ENCODE measurements at places on chromosomes 11 and 22.
A peak's percentile ranks its signal among the peaks of the same experiment; 100 is the strongest.

- DNase-seq, result peak; percentile 87
These were observed 29.7 kb upstream of the SORL1-AS1 start for GRCh38 chr11:121482231-121483129.

DNA sequence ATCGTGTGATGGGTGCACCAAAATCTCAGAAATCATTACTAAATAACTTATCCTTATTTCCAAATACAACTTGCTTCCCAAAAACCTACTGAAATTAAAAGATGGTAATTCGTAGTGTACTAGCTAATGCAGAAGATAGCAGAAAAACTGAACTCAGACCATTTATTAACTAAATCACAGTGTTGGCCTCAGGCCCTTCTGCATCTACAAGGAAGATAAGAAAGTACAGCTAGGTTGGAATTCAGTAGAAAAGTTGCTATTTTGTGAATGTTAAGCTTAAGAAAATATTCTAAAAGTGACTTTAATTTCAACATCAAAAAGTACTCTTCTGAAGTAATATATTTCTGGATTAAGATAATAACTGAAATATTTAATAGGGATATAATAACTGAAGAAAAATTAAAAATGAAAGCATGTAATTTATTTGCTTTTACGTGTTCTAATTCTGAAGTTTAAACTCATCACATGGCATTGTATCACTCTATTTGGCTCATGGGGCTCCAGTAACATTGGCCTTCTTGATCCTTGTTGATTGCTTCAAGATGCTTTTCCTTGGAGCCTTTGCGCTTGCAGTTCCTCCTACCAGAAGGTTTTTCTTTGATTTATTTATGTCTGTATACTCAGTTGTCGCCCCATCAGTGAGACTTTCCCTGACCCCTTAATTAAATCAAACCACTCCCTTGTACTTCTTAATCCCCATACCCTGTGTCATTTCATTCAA, 847.9 kb upstream of the ANO3 start:
- DNase-seq, result no peak

DNA sequence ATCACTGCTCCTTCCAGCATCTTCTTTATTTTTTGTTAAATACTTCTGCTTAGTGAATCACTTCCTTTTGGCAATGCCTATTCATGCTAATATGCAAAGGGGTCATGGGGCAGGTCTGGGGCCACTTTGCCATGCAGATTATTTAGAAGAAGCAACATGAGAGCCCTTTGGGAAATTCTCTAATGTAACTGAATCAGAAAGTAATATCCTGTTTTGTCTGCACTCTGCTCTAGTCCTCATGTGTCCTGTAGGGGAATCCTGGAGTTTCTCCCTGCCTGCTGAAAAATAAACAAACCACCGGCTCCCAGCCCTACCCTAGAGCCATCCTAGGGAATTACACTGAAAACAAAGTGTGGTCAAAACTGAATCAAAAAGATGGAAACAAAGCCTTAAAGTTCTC, 176.5 kb upstream of the POU2AF2 start:
- DNase-seq, result no peak

GRCh38 chr22:36068776-36069344, 40.2 kb upstream of the RBFOX2 start:
- DNase-seq, result no peak

DNA sequence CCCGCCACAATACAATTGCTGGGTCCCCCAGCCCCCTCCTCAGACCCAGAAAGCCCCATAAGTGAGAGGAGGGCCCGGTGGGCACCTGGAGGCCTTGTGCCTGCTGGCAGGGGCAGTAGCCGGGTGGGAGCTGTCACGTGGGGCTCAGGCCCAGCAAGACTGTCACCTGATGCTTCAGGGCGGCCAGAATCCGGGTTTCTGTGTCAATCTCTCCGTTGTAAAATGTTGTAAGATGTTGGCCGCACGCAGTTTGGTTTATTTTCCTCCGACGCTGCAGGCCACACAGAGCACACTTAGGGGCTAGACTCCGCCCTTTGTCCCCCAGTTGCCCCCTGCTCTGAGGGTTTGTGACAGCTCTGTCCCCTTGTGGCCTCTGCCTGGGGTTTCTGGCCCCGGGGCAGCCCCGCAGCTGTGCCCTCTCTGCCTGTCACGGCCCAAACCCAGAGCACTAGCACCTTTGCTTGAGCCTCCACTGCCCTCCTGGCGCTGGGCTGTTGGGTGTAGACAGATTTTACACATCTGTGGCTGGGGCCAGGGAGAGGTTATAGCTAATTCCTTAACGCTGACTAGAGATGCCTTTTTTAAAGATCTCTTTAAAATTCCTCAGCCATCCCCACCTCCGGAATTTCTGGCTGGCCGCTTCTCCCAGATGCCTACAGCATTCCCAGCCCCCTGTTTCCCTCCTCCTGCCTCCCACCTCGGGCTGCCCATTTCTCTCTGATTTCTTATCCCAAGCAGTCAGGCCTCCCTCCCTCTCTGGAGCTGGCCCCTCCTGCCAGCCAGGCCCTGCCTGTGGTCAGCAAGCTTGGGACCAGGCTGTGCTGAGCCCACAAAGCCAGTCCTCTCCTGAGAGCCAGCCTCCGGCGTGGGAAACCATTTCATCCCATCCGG, 3.2 kb upstream of the PRR5 start:
- DNase-seq, result no peak

- peak; percentile 21 for DNase-seq
These were observed 1.7 kb downstream of the ZBTB16 start for GRCh38 chr11:114061048-114061680.

DNA sequence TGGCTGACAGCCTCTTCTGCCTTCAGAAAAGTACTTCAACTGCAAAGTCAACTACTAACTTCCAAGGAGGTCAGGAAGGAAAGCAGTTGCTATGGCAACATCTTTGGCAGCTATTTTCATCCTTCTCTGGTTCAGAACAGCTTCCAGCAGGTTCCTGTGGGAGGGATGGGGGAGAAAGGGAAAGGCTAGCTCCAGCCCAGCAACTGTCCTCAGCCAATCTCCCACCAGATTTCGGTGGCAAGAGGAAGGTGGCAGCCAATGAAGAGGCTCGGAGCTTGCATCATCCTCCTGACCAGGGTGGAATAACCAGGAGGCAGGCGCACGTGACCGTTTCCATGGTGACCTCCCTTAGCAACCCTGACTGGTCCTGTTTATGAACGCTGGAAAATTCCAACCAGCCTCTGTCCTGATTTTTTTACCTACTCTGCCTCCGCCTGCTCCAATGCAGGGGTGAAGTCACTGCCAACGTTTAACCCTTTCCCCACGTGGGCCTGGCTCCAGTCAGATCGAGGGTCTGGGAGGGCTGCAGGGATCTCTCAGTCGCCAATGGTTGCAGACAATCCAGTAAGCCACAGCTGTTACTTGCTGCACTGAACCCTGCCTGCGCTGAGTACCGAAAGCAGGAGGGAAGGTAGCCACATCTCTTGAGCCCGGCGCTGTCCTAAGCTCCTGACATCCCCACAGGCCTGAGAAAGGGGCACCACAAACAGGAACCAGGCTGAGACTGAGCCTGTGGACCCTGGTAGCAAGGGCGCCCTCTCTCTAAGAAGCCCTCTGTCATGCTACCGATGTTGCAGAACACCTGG, 11.2 kb upstream of the MALAT1 start:
- no peak for DNase-seq

DNA sequence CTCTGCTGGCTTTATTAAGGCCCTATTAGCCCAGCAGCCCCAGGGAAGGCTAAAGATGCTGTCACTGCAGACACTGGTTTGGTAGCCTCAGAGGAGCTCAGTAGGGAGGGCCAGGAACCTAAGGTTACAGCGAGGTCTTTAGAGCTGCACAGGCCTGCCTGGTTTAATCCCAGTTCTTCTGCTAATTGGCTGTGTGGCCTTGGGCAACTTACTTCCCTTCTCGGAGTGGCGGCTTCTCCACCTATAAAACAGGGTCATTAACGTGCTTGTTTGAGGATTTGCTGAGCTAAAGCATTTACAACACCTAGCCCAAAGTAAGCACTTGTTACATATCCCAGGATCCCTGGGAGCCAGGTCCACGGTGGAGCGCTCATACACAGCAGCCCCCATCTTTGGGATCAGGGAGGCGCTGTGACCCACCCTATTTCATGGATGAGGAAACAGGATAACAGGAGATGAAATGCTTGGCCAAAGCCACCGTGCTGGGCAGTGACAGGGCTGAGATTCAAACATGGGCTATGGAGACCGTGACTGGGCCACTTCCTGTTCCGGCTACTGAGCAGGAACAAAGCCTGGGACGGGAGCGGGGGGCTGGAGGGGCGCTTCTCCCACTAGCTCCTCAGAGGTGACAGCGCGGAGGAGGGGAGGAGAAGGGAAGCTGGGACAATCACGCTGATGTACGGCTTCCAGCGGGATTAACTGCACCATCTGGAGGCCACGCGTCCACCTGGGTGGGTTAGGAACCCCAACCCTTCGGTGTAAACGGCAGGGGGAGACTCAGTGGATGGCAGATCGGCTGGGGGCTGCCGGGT, 61.5 kb downstream of the IGLL1 start:
- DNase-seq, result no peak

DNA sequence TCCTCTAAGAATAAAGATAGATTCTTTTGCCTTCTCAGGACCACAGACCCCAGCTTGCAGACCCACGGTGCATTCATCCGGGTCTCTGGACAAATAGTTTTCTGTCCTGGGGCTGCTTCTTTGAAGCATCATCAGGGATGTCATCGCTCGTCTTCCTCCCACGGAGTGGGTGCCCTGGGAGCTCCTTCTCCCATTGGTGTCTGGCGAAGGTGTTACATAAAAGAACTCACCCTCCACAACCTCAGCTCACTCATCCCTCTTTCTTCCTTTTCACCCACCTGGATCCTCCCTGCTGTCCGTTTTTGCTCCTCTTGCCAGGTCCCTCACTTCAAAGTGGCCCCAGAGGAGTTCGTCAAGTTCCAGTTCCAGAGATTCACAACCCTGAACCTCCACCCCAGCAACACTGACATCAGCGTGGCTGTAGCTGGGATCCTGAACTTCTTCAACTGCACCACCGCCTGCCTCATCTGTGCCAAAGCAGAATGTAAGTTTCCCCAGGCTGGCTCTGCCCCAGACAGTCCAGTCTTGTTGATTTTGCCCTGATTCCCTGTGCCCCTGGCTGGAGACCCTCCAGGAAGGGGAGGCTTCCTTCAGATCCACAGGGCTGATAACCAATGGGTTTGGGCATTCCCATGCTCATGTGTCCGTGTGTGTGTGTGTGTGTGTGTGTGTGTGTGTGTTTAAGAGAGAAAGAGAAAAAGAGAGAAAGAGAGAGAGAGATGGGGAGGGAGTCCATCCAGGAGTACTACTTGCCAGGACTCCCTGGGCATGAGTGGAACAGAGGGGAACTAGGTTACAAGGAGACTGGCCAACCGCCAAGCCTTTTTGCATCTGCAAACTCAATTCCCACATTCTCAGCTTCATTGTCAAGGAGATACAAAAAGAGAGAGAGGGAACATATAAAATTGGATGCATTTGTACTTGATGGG, 204.2 kb upstream of the TBCEL start:
- DNase-seq, result no peak

DNA sequence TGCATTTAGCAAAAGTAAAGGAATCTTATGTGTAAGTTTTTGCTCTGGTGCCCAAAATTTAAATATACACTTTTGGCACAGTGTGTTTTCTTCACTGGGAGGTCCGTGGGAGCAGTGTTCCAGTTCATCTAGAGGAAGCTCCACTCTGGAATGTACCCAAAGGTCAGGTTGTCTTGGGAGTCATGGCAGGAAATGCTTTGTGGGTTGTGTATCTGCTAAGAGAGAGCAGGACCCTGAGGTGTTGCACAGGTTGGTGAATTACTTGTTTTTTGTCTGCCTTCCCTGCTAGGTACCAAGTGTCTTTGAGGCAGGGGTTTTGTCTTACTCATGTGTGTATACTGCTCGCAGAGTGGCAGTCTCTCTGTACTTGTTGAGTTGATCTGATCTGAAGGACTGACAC, 37.3 kb downstream of the DIXDC1 start:
- no peak for DNase-seq

- no peak for DNase-seq
These were observed 21.8 kb downstream of the RTN4RL2 start for GRCh38 chr11:57481915-57482781.

DNA sequence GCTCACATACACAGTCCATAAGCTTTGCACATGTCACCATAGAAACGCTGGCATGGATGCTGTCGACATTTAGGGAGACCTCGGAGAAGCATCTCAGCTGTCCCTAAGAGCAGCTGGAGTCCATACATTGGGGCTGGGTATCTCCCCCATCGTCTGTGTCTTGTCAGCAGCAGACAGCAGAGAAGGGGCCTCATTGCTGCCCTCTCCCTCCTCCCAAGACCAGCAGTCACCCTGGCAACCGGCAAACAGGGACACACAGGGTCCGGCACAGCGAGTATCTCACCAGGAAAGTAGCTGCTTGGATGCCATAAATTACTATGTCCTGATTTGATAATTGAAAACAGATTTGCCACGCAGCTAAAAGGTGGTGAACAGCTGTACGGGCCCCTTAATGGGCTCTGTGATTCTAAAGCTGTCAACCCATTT, 84.4 kb downstream of the CD44 start:
- DNase-seq, result no peak

- DNase-seq, result no peak
These were observed 35.6 kb downstream of the BRD1 start for GRCh38 chr22:49792107-49792506.

DNA sequence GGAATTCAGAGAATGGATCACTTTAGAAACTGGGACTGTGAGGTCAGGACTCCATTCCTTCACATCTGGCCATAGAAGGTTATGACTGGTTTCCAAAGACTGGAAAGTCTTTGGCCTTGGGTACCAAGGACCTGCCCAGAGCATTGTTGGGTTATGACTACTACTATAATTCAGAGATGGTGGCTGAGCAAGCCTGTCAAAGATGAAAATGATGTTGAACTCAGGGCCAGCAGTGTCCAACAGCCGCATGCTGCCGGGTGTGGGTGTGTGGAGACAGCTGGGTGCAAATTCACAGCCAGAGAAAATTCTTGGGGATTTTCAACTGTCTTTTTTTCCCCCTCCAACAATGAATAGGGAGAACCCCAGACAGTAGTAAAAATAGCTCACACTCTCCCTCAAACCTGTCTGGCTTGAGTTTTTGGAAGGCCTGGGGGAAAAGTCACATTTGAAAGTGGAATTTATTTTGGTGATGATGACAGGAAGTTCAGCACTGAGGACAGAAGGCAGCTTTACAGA, 166.8 kb upstream of the NCAM1 start:
- DNase-seq, result no peak

- no peak for DNase-seq
These were observed 11.0 kb downstream of the OSBPL5 start for GRCh38 chr11:3154001-3154599.

DNA sequence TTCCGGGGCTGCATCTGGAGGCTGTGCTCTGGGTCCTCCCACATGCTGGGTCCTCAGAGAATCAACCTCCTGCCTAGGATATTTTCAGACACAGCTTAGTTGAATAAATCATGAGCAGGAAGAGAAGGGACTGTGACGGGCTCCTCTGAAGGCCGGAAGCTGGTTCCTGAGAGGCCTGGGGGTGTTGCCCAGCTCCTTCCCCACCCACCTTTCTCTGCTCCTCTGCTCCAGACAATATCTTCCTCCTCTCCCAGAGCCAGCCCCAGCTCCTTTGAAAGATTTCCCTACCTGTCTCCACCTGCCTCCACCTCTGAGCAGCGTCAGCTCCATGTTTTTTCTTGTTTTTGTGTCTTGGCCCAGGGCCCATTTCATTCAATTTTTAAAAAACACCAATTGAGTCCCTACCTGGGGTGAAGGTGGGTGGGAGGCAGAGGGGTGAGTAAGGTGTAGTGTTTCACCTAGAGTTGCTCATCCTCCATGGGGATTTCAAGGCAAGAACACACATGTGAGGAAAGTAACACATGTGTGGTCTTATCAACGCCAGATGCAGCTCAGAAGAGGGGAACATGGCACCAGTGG, 24.8 kb upstream of the THY1 start:
- DNase-seq, result no peak
